ENCODE measurements at places on chromosomes 5 and 9.

DNA sequence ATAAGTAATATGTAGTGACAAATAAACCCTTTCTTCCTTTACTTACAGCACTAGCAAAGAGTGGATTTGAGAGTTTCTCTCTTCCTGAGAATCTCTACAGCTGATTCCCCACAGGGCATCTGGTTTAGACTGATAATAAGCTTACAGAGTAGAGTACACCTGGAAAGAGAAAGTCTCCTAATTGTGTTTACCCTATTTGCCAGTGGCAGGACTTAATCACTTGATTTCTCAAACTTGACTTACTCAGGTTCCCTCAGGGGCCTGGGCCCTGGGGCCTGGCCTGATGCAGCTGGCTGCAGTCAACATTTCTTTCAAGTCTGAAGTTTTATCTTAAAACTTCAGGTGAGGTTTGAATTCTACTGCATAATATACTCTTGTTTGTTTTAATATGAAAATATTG is 38.0 kb upstream of the UBTD2 start:
- no peak for DNase-seq

- DNase-seq, result no peak
Measured at GRCh38 chr5:73388740-73389139, 59.8 kb downstream of the FOXD1 start.

DNA sequence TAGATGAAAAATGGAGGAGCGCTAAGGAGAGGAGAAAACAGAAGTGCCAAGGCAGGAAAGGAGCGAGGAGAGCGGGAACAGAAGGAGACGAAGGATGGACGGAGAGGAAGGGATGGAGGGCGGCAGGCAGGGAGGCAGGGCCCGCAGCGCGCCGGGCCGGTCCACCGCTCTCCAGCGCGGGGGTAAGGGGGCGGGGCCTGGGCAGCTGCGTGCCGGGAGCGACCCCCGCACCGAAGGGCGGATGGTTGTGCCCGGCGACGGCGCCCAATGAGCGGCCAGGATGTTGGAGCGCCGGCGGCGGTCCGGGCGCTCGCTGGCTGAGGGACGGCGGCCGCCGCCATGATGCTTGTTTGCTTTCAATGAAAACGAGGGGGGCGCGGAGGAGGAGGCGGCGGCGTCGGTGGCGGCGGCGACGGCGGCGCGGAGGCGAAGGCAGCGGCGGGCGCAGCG is at the start of gene CNOT6:
CNOT6 (plus strand) TSS at position 320 of the 450 bp plus-strand sequence. CDS start 34,898 bp downstream, outside the sequence.
- peak; percentile 87 for DNase-seq

- DNase-seq, result no peak
Measured at GRCh38 chr9:36136894-36137391, 410 bp downstream of the GLIPR2 start.

- DNase-seq, result no peak
Measured at GRCh38 chr5:171323806-171324632, 15.0 kb downstream of the TLX3 start.

DNA sequence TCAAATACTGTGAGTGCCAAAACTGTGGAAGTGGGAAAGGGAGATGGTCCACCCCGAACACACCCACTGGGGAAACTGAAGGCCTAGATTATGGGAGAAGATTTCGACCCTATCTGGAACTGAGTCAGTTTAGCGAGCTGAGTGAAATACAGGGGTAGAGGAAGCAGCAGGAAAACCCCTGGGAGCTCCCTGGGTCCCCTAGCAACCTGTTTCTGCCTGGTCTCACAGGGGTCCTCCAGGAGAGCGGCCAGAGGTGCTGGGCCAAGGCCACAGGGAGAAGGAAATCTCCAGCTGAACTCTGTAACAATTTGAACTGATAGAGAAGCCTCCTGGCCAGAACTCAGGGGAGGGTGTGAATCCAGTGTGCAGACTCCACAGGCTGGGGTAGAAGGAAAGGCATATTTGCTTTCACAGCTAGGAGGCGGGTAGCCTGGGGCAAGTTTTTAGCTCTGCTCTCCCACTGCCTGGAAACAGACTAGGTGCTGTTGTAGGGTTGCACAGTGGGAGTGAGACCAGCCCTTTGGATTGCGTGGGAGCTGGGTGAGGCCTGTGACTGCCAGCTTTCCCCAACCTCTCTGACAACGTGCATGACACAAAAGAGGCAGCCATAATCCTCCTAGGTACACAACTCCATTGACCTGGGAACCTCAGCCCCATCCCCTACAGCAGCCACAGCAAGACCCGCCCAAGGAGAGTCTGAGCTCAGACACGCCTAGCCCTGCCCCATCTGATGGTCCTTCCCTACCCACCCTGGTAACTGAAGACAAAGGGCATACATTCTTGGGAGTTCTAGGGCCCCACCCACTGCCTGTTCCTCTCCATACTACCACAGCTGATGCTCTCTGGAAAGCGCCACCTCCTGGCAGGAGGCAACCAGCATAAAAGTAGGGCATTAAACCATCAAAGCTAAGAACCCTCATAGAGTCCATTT is 78.8 kb upstream of the GPBP1 start:
- DNase-seq, result no peak

GRCh38 chr5:160628619-160628968 is 206.9 kb downstream of the PTTG1 start:
- DNase-seq, result no peak

GRCh38 chr9:94783102-94783682 is 56.7 kb downstream of the AOPEP start:
- DNase-seq, result peak; percentile 2

DNA sequence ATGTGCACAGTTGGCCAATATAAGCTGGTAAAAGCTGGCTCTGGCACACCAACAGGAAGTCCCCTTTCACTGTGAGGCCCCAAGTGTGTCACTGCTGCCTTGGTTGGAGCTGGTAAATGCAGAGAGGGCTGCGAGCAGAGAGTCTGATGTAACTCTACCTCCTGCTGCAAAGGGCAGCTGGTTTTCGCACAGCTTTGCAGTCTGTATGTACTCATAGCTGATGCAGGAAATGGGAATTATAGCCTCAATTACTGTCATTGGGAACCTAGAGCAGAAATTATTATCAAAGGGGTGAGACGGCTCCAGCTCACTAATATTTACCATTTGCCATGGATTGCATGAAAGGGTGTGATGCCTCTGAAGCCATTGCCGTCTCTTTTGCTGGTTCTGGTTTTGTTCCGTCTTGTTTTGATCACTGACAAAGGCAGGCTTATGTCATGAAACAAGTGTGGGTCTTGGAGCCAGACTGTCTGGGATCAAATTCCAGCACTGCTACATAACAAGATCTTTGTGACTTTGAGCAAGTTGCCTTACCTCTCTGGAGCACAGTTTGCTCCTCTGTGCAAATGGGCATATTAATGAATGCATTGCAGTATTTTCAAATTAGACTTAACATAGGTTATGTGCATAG is 124.3 kb upstream of the SLC25A48 start:
- peak; percentile 40 for DNase-seq

DNA sequence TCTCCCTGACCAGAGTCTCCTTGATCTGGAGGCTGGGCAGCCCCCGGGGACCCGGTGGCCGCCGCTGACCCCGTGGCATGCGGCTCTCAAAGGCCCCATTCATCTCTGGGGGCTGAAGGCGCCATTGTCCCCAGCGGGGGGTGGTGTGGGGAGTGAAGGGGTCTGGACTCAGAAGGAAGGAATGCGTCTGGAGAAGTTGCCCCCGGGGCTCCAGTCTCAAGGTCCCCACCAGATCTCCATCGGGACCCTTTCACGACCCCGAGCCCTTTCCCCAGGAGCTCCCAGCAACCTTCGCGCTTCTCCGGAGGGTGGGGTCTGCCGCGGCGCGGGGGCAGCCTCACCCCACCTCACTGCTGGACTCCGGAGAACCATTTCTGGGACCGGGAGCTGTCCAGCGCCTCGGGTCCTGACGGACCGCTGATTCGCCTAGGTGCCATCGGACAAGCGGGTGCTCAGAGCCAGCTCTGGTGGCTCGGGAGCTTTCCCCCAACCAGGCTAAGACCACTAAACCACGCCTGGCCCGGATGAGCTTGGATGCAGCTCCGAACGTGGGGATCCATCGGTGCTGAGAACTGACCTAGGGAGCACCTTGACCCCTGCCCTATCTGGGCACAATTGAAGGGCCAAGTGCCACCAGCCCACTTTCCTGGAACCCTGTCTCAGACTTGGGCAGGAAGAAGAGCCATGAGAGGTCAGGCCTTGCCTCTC is 5.1 kb upstream of the PCDH1 start:
- DNase-seq, result no peak

DNA sequence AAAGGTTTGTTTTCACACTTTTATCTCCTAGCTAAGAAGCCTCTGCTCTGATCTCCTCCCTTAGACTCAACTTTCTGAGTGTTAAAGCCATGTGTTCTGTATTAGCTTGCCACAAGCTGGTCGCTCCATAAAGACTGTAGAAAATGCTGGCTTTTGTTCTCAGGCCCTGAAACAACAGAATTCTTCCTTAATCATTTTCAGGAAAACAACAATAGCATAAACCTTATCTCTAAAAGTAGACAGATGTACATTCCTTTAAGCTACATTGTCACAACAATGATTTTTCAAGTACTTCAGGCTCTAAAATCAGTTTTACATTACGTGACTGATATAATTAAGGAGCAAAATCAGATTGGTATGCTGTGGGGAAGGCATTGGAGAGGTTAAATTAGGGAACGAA is 41.9 kb downstream of the VCAN start:
- no peak for DNase-seq

- no peak for DNase-seq
Measured at GRCh38 chr5:175797521-175798038, 73.8 kb upstream of the CPLX2 start.

- no peak for DNase-seq
Measured at GRCh38 chr5:126970517-126971017, 59.8 kb downstream of the MARCHF3 start.

- no peak for DNase-seq
Measured at GRCh38 chr5:96180684-96181435, 219.2 kb upstream of the ELL2 start.

DNA sequence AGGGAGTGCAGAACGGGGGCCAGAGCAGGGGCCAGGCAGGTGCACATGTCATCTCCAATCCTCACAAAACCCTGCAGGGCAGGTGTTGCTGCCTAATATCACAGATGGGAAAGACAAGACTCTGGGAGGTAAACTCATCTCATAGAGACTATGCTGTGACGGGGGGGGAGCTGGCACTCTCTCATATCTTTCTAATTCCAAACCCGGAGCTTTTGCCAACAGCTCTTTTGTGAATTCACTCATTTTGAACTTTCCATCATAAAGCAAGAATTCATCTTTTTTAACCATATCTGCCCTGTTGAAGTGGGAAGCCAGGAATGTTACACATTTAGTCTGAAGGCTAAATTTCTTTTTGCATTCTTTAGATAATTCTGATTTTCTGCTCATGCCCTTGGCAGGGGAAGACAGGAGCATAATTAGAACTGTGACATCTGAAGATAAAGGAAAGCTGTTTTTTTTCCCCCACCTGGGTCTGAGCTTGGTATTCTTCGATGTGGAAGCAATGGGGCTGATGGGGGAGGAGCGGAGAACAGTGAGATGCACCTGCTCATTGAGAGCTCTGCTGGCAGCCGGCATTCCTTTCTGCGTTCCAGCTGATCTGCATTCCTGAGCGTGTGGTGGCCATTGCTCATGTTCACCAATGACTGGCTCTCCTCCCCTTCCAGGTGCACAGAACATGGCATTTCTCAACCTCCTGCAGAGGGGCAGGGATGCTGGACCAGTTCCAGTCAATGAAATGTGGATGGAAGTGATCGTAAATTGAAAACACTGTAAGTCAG is 159.2 kb downstream of the NSG2 start:
- no peak for DNase-seq

DNA sequence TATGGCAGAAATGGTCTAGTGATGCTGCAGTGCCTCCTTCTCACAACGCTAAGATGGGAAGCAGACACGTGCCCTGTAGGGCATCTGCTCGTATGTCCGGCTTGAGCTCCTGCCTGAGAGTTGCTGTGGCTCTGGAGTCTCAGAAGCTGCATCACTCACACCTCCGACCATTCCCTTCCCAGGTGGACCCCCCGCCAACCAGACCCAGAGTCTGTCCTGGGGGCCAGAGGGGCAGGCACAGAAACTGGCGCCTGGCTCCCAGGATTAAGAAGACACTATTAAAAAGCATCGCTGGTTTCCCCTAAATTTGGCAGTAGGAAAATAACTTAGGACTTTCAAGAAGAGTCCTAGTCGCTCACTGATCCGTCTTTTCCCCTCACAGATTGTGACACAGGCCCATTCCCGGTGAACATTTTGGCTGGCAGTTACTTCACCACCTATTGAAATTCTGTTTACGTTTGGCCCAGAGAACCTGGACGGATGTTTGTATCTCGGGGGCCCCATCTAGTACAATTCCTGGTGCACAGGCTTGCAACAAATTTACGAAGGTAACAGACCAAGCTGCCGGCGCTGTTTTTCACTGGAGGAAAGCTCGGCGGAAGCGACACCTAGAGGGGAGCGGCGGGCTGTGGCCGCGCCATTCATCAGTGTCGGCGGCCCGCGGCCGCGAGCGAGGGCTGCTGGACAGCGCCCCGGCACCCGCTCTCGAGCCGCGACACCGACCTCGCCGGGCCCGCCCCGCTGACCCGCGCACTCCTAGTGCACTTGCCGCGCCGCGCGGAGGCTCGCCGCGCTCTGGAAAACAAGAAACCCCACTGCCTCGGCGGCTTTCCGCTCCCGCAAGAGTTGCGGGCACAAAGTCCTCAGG is 1.6 kb downstream of the FSTL4 start:
- DNase-seq, result no peak

DNA sequence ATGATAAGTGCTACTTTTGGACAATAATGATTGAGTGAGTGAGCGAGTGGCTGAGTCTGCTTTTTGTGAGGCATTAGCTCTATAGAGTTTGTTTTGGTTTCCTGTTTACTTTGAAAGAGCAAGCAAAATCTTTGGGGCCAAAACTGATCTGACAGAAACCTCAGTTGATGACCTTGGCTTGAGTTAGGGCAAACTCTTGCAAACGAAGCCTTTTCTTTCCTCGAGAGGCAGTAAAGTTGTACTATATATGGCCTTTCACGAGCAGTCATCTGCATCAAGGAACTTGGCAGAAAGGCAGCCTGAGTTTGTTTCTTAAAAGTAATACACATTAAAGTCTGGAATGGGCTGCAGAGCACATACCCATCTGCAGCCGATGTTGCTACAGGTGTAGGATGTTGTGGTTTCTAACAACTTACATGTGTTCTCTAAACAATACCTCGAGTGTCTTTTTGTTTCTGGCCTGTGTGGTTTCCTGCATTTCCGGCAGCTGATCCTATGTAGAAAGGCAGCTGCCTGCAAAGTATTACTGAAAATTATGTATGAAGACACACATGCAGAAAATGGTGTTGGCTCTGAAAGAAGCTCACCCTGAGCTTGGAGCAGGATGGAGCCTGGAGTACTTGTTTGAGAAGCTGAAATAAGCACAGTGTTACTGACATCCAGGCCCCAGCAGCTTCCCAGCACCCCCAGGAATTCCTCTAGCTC is 60.8 kb downstream of the FOXD1 start:
- DNase-seq, result peak; percentile 57
